ENCODE measurements at places on chromosomes 12 and 14. TPM values are rescaled to one million over a fixed set of nuclear protein-coding genes. Genes with fewer than 3 reads are reported as not detected.

The KRT75 gene
- not detected for total RNA-seq

The KRT5 gene
- total RNA-seq = not detected

The SIX6 gene
- total RNA-seq = not detected

The HOXC13 gene
- not detected for total RNA-seq

The C12orf54 gene
- not detected for total RNA-seq

The CNTN1 gene
- 6.1 TPM for total RNA-seq

- peak; percentile 28 for DNase-seq
- H3K4me1 ChIP-seq = peaks cover 4% of the 10 kb centered on the region
- no peaks in the 10 kb centered on the region for H3K27me3 ChIP-seq
- H3K36me3 ChIP-seq = no peaks in the 10 kb centered on the region
Observed at GRCh38 chr14:20327005-20327869, 5.8 kb downstream of the CCNB1IP1 start.

DNA sequence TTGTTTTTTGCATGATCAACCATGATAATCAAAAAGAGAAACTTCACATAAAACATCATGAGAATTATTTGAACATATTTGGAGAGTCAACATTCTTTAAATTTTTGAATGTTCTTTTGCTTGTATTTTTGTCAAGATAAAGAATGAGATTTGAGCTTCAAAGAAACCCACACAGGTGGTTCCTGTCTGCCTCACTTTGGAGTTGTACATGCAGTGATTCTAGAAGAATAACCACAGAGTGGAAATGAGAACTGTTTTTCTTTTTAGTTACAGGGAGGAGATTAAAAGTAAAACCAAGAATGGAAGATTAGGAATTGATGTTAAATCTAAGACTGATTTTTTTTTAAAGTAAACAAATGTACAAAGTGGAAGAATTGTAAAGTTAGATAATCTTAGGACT is 2.3 kb upstream of the ZNF705A start:
- H3K36me3 ChIP-seq = no peaks in the 10 kb centered on the region
- no peak overlapping the region for H3K27ac ChIP-seq
- no peak overlapping the region for H3K4me3 ChIP-seq
- H3K4me1 ChIP-seq = no peaks in the 10 kb centered on the region
- no peak for DNase-seq
- no peaks in the 10 kb centered on the region for H3K27me3 ChIP-seq

DNA sequence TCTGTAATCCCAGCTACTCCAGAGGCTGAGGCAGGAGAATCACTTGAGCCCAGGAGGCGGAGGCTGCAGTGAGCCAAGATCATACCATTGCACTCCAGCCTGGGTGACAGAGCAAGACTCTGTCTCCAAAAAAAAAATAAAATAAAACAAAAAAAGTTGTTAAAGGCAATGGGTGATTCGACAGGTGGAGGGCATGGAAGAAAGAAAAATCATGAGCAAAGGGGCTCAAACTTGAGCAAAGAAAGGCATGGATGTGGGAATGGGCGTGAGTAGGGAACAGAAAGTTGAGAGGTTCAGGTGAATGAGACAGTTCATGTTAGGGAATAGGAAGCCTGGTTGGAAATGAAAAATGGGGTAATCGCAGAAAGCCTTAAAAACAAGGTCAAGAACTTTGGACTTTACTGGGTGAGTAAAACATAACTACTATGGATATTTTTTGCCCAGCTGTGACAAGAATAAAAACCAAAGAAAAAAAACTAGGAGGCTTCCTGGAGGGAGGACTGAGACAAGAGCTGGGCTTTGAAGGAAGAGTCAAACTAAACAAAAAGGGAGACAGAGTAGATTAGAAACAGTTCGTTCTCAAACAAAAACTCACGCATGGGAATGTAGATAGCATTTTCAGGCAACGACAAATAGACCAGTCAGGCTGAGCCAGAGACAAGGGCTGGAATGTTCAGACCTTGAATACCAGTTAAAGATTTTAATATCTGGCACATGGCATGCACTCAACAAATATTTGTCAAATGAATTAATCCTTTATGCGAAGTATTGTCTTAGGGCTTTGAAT is 18.8 kb downstream of the PYM1 start:
- H3K27me3 ChIP-seq = no peaks in the 10 kb centered on the region
- no peak overlapping the region for H3K27ac ChIP-seq
- no peaks in the 10 kb centered on the region for H3K4me1 ChIP-seq
- no peaks in the 10 kb centered on the region for H3K36me3 ChIP-seq
- no peak overlapping the region for H3K4me3 ChIP-seq

- no peaks in the 10 kb centered on the region for H3K36me3 ChIP-seq
- H3K4me1 ChIP-seq = no peaks in the 10 kb centered on the region
- DNase-seq = no peak
- no peak overlapping the region for H3K27ac ChIP-seq
- H3K4me3 ChIP-seq = no peak overlapping the region
Observed at GRCh38 chr12:67057072-67057471, 212.1 kb upstream of the CAND1 start.

DNA sequence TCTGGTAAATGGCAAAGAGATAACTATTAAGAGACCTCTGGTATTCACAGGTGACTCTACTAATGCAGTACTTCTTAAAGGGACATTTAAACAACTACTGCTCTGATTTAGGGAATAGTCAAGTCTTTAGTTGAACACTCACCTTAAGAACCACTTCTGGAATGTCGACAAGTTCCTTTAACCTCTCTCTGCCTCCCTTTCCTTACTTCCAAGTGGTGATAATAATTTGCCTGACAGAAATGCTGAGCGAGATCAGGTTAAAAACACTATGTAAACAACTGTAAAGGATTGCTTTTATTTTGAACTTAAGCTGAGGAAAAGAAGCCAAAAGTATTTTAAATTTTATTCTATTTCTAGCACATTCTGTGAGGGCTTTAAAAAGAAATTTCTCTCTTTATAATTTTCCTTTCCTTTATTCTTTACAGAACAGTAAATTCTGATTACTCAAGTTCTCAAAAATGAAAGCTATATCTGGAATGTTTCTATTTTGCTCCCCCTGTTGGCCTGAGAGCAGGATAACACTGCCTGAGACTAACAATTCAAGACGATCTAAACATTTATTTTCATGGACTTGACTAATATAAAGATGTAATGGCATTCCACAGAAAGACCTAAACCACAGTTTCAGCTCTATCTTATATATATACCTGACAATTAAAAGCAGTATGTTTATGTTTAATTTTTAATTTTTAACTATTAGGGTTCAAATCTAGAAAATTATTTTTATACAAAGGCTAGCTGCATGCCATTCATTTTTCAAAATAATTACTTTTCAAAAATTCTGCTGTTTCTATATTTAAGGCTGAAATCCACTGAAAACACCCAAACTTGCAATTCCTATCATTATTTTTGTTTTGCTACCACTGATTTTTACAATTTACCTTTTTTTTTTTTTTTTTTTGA is 29.2 kb downstream of the ZCCHC8 start:
- no peak for DNase-seq
- peak overlapping the region; percentile 86 for H3K27ac ChIP-seq
- H3K4me1 ChIP-seq = no peaks in the 10 kb centered on the region

- H3K27me3 ChIP-seq = no peaks in the 10 kb centered on the region
- H3K4me1 ChIP-seq = peaks cover 9% of the 10 kb centered on the region
- H3K4me3 ChIP-seq = no peak overlapping the region
- no peaks in the 10 kb centered on the region for H3K36me3 ChIP-seq
- no peak for DNase-seq
Observed at GRCh38 chr14:93032421-93032936, 83.2 kb downstream of the ITPK1 start.

- H3K4me3 ChIP-seq = peak overlapping the region; percentile 92
- H3K27me3 ChIP-seq = no peaks in the 10 kb centered on the region
- peak overlapping the region; percentile 100 for H3K27ac ChIP-seq
- H3K36me3 ChIP-seq = no peaks in the 10 kb centered on the region
- DNase-seq = no peak
Observed at GRCh38 chr12:46369474-46370379, 2.8 kb downstream of the SLC38A2 start.

DNA sequence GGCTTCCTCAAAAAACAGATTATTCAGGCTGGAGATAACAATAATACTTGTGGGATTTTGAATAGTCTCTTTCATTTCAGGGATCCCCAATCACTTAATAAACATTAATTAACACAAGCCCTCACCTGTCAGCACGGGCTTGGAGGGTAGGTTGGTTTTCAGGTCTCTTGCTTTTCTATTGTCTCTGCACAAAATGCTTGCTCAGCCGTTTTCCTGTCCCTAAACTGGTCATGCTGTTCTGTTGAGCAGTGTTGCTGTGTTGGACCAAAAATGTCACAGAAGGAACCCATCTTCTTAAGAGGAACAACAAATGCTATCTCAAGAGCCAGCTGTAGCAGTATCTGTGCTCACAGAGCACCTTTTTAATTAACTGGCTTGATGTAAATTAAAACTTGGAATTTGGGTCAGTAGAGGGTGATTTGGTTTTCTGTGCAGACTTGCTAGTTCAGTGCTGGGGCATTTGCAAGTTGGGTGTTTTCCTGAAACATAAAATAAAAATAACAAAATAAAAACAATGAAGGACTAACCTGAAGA is 231.8 kb upstream of the CRY1 start:
- no peaks in the 10 kb centered on the region for H3K4me1 ChIP-seq
- H3K27ac ChIP-seq = no peak overlapping the region
- H3K27me3 ChIP-seq = no peaks in the 10 kb centered on the region
- no peak overlapping the region for H3K4me3 ChIP-seq

DNA sequence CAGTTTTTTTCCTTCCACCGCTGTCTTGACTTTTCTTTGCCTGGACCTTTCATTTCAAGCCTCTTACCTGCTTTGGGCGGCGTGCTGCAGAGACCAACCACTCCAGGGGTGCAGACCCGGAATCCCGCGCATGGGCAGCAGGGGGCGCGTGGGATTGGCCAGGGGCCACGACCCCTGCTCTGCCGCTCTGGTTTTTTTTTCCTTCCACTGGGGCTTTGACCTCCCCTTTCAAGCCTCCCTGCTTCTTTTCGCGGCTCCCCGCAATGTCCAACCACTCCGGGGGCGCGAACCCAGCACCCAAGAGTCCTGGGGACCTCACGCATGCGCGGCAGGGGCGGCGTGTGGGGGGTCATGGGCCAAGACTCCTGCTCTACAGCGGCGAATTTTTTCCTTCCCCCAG is 325.1 kb downstream of the ALG10 start:
- H3K27ac ChIP-seq = no peak overlapping the region
- no peaks in the 10 kb centered on the region for H3K4me1 ChIP-seq
- no peak overlapping the region for H3K4me3 ChIP-seq
- H3K27me3 ChIP-seq = no peaks in the 10 kb centered on the region
- H3K36me3 ChIP-seq = no peaks in the 10 kb centered on the region
